ENCODE measurements at places on chromosomes 3 and 15.

DNA sequence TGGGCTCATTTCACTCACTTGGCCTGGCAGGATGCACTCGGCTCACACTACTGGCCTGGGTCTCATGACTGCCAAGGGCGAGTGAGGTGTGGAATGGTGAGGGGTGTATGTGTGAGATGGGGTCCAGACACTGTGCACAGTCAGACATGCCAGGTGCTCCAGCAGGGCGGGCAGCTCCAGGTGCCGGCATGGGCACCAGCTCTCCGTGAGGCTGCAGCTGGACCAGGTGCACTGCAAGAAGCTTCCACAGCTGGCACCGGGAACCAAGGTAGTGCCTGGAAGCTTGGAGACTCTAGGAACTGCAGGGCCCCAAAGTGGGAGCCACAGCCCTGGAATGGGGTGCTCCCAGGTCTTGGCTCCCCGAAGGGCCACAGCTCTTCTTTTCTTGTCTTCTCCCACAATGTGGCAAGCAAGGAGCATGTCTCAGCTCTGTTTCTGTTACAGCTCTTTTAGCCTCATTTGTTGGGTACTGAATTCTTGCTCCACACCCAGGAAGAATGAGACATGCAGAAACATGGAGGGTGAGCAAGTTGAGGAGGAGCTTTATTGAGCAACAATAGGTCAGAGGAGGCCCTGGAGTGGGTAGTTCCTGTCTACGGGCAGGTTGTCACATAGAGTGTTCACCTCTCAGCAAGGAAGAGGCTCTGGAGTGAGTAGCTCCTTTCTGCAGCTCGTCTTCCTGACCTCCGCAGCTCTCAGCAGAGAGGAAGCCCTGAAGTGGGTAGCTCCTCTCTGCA lies 762.8 kb downstream of the CADM2 start:
- no peak for DNase-seq

- no peak for DNase-seq
Measured at GRCh38 chr3:161549261-161549660, 52.7 kb downstream of the OTOL1 start.

GRCh38 chr3:52722491-52722890 lies 16.6 kb downstream of the SPCS1 start:
- no peak for DNase-seq

DNA sequence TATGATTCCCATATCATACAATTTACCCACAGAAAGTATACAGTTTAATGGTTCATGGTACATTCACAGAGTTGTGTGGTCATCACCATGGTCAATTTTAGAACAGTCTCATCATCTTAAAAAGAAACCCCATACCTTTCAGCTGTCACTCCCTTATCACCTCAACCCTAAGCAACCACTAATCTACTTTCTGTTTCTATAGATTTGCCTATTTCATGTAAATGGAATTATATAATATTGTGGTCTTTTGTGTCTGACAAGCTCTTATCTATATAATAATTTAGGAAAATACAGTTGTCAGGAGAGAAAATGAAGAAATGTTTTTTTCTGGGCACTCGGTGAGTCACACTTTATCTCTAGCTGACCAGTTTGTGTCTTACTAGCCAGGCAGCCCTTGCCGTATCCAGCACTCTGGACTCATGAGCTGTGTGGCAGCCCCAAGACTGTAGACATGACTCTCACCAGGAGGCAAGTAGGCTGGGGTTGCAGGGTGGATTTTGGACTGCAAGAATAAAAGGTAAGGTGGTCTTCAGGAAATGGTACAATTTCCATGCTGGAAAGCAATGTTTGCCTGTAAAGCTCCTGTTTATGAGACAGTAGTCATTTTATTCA lies 234.6 kb downstream of the THRB start:
- no peak for DNase-seq

- no peak for DNase-seq
Measured at GRCh38 chr15:101646672-101647071, 5.5 kb downstream of the TM2D3 start.

GRCh38 chr3:152595975-152596821 lies 238.7 kb upstream of the P2RY1 start:
- peak; percentile 99 for DNase-seq
